Right lung (tissue), 10 donors: ENCODE measurements at places on chromosomes 1 and 21.
A peak's percentile ranks its signal among the peaks of the same experiment; 100 is the strongest.

- DNase-seq = peak; percentile 62
These were observed 68.5 kb downstream of the GIPC2 start for GRCh38 chr1:78114034-78114956.

DNA sequence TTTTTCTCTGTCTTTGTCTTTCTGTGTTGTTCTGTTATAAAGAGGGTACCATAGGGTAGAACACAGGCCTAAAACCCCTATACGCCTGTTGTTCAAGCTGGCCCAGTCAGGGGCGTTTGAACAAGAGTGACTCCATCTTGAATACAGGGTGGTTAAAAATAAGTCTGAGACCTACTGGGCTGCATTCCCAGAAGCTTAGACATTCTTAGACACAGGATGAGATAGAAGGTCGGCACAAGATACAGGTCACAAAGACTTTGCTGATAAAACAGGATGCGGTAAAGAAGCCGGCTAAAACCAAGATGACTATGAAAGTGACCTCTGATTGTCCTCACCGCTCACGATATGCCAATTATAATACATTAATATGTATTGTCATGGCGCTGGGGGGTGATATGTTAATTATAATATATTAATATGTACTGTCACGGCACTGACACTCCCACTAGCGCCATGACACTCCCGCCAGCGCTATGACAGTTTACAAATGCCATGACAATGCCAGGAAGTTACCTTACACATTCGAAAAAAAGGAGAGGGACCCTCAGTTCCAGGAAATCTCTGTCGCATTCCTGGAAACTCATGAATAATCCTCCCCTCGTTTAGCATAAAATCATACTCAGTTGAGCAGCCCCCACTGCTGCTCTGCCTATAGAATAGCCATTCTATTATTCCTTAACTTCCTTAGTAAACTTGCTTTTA is 58.5 kb upstream of the KLHDC7A start:
- no peak for DNase-seq

DNA sequence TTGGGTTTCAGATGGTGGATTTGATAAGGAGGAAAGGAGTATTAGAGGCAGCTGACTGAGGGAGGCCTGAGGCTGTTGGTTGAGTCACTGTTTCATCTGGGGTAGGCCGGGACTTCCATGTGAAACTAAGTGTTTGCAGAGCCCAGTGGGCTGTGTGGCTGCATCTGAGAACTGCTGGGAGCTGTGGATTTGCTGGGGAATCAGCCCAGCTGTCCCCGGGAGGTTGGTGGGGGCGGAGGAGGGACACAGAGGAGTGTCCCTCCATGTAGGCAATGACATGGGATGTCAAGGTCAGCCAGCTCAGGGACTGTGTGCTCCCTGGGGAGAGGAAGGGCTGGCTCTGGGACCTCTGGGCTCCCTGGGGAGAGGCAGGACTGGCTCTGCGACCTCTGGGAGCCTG is 36.4 kb downstream of the SLC2A7 start:
- no peak for DNase-seq

- no peak for DNase-seq
These were observed 21.4 kb upstream of the RNF11 start for GRCh38 chr1:51214615-51215131.

DNA sequence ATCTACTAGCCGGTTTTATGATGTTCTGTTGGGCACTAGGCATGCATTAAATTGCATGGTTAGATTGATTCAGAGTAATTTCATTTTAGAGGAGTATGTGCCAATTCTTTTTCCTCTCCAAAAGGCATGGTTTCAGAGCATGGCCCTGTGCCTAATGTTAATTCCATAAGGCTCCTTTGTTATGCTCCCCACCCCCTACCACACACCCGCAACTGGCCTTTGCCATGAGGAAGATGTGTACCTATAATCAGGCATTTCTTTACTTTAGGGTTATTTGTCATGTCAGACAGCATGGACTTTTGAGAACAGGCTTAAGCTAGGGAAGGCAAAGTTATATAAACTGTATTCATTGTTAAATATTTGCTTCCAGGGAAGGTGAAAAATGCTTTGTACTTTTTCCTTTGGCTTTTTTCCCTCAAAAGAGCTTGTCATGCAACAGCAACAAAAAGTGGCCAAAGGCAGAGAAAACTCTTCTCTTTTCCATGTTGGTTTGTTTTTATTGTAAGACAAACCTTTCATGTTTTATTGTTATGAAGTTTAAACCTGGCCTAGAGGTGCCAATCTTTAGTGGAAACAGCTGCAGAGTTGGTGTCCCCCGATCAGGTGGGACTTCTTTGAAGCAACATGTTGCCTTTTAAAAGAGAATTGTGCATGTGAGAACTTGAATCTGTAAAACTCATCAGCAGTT is 24.3 kb upstream of the NBL1 start:
- DNase-seq = no peak

GRCh38 chr1:229339520-229339919 is 3.3 kb downstream of the CCSAP start:
- DNase-seq = no peak

GRCh38 chr1:188778578-188778977 is 1699.1 kb downstream of the BRINP3 start:
- no peak for DNase-seq

DNA sequence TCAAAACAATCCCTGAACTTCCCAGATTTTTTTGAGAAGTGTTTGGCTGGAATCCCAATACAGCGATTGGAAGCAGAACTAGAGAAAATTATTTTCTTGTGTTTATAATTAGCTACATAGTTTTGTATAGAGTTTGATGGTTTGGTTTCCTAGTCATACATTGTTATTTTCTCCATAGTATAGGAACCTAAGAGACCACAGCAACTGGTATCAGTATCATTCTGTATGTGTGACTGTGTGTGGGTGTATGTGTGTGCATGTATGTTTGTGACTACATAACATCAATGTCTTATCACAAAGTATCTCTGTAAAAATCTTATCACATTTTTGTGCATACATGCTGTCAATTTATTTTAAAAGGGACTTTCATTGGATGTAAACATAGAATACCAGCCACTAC is 780.5 kb downstream of the MRPL39 start:
- no peak for DNase-seq

- DNase-seq = peak; percentile 84
These were observed at the start of gene KCTD3 for GRCh38 chr1:215566556-215567490. KCTD3 (plus strand) TSS chr1:215567304; CDS start chr1:215567686, 382 bp downstream.

- no peak for DNase-seq
These were observed 23.5 kb downstream of the IFI44 start for GRCh38 chr1:78673120-78673519.

DNA sequence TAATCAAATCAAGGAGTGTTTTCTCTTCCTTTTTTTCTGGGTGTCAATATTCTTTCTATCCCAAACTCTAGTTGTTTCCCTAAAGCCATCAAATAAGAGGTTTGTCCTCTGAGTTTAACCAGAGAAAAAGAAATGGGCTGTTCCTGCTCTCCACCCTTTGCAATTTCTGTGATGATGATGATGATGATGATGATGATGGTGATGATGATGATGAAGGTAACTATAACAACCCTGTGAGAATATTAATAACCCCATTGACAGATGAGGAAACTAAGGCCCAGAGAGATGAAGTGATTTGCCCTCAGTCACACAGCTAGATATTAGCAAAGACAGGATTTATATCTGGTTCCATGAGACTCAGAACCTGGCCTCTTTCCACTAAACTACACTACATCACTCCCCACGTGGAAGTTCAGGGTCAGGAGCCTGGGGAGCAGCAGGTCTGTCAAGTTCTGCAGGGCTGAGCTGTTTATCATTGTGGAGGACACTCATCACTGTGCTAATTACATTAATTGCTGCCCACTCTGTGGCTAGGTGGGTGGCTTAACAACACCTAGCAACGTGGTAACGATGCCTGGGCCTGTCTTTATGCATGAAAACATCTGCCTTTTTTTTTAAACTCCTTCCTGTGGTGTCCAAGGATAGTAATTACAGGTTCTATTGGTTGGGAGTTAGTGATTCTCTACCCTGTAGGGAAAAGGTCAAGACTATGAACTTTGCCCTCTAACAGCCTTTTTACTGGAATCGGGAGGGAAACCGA is 19.0 kb upstream of the JUN start:
- no peak for DNase-seq

GRCh38 chr1:200666309-200666708 is 3.4 kb downstream of the DDX59 start:
- DNase-seq = no peak

DNA sequence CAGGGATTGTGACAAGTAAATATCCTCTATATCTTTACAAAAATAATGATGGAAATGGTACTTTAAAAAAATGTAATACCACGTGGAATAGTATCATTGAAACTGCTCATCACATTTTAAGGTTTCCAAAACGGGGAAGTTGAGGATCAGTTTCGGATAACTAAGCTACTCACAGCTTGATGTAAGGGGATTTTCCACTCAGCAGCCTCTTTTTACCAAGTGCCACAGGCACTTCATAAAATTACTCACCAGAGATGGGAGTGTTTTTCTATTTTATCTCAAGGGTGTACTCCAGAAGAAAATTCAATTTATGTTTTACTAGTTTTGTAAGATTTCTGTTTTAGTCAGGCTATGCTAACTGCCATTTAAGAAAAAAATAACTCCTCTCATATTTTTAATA is 91.7 kb downstream of the TPR start:
- no peak for DNase-seq

GRCh38 chr1:111615870-111616715 is 3.5 kb upstream of the RAP1A start:
- no peak for DNase-seq

DNA sequence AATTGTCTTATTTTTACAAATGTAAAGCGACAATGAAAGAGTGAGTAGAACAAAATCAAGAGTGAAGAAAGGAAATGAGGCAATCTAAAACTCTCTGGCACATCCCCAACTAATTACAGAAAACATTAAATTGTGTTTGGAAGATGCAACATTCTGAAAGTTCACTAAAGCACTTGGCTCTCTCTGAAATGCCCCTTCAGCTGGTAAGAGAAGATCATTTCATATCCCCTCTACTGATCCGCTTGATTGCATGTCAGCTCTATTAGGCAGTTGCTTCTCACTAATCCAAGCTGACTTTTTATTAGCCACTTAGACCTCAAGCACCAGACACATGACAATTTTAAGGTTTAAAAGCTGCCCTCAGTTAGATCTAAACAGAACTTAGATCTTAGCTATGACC is 262.8 kb upstream of the PRMT6 start:
- no peak for DNase-seq
